Stimulated activated CD8-positive, alpha-beta memory T cell treated with anti-CD3 and anti-CD28 coated beads, Interleukin-15, amount 100 ng/mL, for 4 hours (primary cell): ENCODE measurements at places on chromosomes 16 and 17.

DNA sequence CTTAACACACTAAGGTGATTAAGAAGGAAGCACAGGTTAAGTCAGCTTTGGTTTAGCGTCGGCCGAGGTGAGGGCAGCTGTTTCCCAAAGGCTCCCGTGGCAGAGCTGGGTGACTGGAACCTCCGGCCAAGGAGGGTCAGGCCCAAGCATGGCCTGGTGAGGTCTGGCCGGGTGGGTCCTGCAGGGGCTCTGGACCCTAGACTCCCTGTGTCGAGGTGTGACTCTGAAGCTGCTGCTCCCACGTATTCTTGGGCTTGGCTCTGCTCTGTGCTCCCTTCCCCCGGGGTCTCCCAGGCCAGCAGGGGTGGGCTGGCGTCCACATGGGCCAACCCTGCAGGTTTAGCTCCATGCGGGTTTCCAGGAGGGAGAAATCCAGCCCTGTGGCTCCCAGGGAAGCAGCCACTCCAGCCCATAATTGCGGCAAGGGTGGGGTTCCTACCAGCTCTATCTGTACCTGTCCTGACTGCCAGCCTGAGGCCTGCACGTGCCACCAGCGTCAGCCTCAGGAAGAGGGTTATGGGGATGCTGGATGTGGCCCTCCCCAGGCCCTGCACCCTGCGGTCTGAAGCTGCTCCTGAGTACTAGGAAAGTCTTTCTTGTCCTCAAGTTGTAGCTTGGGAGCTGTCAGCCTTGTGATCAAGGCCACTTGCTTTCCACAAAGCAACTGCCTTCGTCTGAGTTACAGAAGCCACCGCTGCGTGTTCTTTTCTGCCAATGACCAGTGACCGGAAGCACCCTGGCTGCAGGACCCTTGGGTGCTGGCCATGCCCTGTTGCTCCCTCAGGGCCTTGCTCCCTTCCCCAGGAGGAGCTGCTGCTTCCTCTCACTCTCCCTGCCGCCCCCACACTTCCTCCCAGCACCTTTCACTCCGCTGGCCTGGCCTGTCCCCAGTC lies 4.8 kb downstream of the CDK5R1 start:
- DNase-seq: no peak

GRCh38 chr16:68113765-68114240 lies 28.6 kb downstream of the NFATC3 start:
- no peak for DNase-seq

- no peak for DNase-seq
Observed at GRCh38 chr16:54455030-54455725, 168.6 kb upstream of the IRX3 start.

DNA sequence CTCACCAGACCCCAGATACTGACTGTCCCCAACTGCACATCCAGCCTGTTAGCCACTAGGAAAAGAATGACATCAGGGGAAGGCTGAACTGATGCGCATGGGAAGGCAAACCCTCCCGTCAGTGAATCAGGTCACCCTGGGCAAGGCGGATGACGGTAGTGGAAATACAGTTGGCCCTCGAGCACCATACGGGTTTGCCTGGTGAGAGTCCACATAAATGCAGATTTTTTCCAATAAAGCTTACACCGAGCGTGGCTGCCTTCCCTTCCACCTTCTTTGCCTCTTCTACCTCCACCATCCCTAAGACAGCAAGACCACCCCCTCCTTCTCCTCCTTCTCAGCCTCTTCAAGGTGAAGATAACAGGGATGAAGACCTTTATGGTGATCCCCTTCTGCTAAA lies 236.1 kb upstream of the TNRC6C start:
- DNase-seq: no peak

DNA sequence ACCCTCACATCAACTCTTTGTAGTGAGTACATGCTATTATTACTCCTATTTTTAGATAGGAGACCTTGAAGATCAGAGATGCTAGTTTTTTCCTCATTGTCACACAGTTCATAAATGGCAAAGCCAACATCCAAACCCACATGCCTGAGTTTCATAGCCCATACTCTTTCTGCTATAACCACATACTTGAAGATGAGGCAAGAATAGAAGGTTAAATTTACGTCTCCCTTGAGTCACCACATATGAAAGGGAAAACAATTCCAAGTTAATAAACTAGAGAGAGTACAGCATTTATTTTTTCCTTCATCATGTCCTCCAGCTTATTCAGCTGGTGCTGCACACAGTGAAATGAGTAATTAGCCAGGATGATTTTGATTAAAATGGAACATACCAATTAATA lies 23.7 kb downstream of the NUDT7 start:
- no peak for DNase-seq

GRCh38 chr17:823501-823902 lies 41.3 kb downstream of the MRM3 start:
- no peak for DNase-seq

- no peak for DNase-seq
Observed at GRCh38 chr17:72602517-72603419, 481.9 kb downstream of the SOX9 start.

- no peak for DNase-seq
Observed at GRCh38 chr17:78618264-78619066, 41.3 kb upstream of the DNAH17 start.

DNA sequence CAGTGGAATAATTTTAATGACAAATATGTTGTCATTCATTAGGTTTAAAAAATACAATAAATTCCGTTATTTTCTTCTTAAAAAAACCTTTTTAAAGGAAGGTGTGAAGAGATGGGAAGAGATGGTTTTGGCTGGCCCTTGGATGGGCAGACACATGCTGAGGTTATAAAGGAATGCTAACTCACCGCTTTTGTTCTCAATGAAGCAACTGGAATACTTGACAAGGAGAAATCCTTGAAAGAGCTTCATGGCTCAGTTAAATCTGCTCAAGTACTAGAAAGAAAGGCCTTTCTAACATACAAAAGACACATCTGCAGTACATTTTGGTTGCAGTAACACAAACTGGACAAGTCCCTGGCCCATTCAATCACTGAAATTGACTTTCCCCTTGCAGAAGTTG lies 158.3 kb upstream of the KCNJ16 start:
- DNase-seq: no peak

DNA sequence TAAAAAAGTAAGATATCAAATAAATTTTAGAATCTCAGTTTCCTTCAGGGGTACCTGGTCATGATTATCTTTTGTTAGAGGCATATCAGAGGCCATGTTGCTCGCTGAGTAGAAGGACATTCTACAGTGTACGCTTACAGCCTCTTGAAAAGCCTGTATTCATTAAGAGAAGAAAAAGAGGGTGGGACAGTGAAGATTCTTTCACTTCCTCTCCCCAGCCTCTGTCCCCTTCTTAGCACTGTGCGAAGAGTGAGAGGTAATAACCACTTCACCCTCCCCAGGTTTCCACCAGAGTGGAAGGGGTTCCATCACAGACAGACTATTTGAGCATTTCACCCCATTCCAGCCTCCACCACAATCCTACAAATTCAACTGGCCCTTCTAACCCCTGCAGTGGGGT lies 4.8 kb upstream of the LPO start:
- DNase-seq: no peak

DNA sequence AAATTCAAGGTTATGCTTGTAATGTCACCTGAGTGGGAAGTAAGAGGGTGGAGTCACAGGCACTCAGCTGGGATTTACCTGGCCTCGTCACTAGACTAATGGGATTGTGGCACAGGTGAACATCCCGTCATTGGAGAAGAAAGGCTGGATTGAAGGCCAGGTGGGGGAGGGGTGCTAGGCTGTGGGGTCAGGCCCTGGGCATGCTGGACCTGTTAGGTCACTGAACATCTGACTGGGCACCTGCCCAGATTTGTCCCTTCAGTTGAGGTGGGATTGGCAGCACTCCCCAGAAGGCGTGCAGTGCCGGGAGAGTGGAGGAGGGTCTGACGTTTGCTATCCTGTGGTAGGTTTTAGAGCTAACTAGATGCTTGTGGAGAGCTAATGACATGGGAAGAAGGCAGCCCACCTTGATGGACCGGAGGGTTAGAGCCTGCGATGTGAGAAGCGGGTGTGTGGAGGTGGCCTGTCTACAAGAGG lies 161.5 kb upstream of the ZNF267 start:
- DNase-seq: no peak

GRCh38 chr17:5980941-5981340 lies 89.2 kb upstream of the WSCD1 start:
- no peak for DNase-seq

- no peak for DNase-seq
Observed at GRCh38 chr16:47198180-47198575, 54.4 kb upstream of the NETO2 start.

GRCh38 chr17:81578038-81578441 lies 25.9 kb upstream of the FAAP100 start:
- DNase-seq: no peak

DNA sequence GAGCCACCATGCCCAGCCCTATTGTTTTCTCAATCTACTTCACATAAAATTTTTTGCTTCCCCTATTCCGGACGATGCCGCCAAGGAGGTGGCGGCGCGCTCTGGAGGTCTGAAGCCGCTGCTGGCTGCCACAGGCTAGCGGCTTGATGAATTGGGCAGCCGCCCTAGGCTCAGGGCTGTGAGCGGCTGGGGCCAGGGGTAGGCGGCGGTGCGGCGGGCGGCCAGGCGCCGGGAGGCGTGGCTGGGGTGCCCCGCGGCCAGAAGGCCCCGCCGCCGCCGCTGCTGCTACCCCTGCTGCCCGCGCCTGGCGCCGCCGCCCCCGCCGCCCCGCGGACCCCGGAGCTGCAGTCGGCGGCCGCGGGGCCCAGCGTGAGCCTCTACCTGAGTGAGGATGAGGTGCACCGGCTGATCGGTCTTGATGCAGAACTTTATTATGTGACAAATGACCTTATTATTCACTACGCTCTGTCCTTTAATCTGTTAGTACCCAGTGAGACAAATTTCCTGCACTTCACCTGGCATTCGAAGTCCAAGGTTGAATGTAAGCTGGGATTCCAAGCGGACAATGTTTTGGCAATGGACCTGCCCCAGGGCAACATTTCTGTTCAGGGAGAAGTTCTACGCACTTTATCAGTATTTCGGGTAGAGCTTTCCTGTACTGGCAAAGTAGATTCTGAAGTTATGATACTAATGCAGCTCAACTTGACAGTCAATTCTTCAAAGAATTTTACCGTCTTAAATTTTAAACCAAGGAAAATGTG lies 41.7 kb downstream of the ANKFY1 start:
- DNase-seq: no peak

GRCh38 chr17:82963104-82963950 lies 116.1 kb upstream of the METRNL start:
- DNase-seq: no peak

DNA sequence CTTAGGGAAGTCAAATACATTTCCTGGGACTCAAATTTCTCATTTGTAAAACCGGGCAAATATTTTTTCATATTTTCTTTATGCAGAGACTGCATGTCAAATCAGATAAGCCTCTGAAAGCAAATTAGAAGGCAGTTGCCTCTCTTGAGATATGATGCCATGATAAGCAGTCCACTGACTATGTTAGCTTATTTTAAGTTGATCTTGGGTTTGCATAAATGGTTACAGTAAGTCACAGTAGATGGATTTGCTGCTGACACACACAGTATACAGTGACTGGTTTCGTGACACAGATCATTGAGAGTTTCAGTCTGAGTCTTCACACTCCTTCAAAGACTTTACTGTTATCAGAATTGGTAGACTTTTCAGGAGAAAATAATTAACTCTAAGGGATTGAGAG lies 927.6 kb upstream of the CDH8 start:
- no peak for DNase-seq

DNA sequence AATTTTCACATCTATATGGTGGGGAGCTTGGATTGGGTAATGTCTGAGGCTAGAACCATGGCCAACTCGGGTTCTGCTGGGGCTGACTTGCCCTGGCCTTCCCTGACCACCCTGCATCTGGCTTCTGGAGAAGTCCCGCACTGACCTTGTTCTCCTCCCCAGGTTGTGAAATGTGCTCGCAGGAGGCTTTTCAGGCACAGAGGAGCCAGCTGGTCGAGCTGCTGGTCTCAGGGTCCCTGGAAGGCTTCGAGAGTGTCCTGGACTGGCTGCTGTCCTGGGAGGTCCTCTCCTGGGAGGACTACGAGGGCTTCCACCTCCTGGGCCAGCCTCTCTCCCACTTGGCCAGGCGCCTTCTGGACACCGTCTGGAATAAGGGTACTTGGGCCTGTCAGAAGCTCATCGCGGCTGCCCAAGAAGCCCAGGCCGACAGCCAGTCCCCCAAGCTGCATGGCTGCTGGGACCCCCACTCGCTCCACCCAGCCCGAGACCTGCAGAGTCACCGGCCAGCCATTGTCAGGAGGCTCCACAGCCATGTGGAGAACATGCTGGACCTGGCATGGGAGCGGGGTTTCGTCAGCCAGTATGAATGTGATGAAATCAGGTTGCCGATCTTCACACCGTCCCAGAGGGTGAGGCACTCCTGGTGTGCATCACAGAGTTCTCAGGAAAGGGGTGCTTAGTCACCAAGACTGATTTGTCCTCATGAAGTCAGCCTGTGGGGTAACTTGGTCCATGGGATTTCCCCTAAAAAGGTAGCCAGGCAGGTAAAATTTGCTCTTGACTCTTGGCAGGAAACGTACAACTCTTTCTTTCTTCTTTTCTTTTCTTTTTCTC lies 6.1 kb downstream of the NOD2 start:
- DNase-seq: peak; percentile 46

GRCh38 chr16:11060364-11060763 lies 116.0 kb downstream of the CLEC16A start:
- no peak for DNase-seq

DNA sequence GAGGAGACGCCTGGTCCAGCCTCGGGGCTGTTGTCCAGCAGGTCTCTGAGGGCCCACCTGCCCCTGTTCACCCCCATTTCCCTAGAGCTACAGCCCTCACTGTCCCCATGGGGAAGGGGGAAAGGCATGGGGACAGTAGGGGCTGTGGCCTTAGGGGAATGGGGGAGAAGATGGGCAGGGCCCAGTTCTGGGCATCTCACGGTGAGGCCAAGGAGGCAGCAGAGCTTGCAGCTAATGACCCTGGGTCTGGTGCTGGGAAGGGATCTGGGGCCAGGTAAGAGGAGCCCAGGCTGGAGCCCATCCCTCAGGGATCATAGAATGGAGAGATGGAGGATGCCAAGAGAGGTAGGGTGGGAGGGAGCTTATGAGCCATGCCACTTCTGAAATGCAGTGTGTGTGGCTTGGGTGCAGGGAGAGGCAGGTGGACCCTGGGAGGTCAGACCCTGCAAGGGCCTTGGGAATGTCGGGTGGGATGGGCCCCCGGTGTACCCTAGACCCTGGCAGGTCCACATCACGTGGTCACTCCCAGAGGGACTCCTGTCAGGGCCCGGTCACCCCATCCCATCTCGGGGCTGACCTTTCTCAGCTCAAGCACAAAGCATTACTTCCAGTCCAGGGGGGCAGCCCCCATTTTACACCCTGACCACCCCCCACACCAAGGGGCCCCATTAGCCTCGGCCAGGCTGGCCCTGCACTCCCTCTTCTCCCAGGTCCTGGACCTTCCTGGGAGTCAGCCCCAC lies 35.9 kb upstream of the KSR1 start:
- no peak for DNase-seq

- no peak for DNase-seq
Observed at GRCh38 chr17:29102741-29103181, 59.8 kb downstream of the PIPOX start.

- no peak for DNase-seq
Observed at GRCh38 chr16:252366-253337, 18.0 kb downstream of the FAM234A start.
